ENCODE measurements at places on chromosomes 11 and 22. TPM values are rescaled to one million over a fixed set of nuclear protein-coding genes. Genes with fewer than 3 reads are reported as not detected.

DNA sequence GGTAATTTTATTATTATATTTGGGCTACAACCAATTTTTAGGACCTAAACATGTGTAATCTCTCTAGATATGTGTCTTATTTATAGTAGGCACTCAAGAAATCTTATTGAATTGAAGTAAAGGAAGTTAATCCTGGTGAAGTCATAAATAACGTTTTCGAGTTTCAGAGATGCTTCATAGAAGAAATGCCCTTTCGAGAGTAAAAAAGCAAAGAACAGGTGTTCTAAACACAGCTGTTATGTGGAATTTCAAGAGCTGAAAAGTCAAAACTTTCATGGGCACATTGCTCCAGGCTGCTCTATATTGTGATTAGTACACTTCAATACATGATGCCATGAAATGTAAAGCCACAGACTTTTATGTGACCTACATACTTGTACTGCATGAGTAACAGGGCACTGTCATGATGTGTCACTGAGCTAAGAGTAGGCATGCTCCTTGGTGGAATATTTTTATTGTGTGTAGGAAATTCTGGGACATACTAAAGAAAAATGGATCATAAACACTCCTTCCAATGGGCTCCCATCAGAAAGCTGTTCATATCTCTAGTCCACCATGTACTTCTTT lies 7.2 kb upstream of the ELMOD1 start:
- peaks cover 17% of the 10 kb centered on the region for H3K27me3 ChIP-seq
- peaks cover 5% of the 10 kb centered on the region for H3K36me3 ChIP-seq
- peaks cover 11% of the 10 kb centered on the region for H3K4me1 ChIP-seq
- DNase-seq: no peak

DNA sequence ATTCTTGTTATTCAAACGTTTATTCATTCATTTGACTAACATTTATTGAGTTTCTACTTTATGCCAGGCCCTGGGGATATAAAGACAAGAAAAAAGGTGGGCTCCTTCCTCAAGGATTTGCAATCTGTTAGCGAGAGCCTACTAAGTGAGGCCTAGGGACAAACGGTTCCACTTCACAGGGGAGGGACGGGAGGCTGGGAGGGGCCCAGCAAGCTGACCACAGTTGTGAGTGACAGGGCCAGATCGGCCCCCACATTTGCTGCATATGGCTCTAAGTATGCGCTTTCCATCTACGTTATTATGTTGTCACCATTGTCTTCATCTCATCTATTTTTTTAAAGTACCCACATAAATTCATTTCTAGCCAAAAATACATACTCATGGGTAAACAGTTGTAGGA lies 271.1 kb downstream of the BUD13 start:
- no peaks in the 10 kb centered on the region for H3K36me3 ChIP-seq
- H3K4me1 ChIP-seq: peaks cover 70% of the 10 kb centered on the region
- H3K27me3 ChIP-seq: peaks cover 27% of the 10 kb centered on the region

DNA sequence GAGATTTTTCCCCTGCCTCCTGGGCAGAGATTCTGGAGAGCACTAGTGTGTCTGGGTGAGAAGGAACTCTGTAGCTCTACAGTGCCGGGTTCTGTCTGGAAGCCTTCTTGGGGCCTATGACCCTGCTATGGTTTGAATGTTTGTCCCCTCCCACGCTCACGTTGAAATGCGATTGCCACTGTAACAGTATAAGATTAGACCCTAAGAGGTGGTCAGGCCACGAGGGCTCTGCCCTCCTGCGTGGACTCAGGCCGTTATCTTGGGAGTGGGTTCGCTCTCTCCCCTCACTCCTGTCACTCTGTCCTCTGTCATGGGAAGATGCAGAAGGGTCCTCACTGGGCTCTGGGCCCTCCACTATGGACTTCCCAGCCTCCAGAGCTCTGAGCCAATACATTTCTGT lies 3.5 kb downstream of the AP5B1 start:
- no peak for DNase-seq
- H3K27me3 ChIP-seq: peaks cover 8% of the 10 kb centered on the region
- H3K4me1 ChIP-seq: peaks cover 2% of the 10 kb centered on the region
- H3K4me3 ChIP-seq: no peak overlapping the region
- H3K36me3 ChIP-seq: no peaks in the 10 kb centered on the region
- no peak overlapping the region for H3K27ac ChIP-seq

GRCh38 chr11:4441515-4441914 lies 7.6 kb upstream of the OR52K2 start:
- no peak overlapping the region for H3K4me3 ChIP-seq
- H3K36me3 ChIP-seq: peaks cover 3% of the 10 kb centered on the region
- DNase-seq: no peak

GRCh38 chr11:68956142-68956541 lies 24.6 kb downstream of the MRGPRD start:
- no peak overlapping the region for H3K4me3 ChIP-seq
- no peaks in the 10 kb centered on the region for H3K36me3 ChIP-seq

GRCh38 chr11:29756871-29757270 lies 260.0 kb downstream of the KCNA4 start:
- H3K36me3 ChIP-seq: no peaks in the 10 kb centered on the region
- peaks cover 3% of the 10 kb centered on the region for H3K27me3 ChIP-seq
- H3K4me1 ChIP-seq: no peaks in the 10 kb centered on the region
- DNase-seq: no peak

CLMP gene
- 18.2 TPM for total RNA-seq

DNA sequence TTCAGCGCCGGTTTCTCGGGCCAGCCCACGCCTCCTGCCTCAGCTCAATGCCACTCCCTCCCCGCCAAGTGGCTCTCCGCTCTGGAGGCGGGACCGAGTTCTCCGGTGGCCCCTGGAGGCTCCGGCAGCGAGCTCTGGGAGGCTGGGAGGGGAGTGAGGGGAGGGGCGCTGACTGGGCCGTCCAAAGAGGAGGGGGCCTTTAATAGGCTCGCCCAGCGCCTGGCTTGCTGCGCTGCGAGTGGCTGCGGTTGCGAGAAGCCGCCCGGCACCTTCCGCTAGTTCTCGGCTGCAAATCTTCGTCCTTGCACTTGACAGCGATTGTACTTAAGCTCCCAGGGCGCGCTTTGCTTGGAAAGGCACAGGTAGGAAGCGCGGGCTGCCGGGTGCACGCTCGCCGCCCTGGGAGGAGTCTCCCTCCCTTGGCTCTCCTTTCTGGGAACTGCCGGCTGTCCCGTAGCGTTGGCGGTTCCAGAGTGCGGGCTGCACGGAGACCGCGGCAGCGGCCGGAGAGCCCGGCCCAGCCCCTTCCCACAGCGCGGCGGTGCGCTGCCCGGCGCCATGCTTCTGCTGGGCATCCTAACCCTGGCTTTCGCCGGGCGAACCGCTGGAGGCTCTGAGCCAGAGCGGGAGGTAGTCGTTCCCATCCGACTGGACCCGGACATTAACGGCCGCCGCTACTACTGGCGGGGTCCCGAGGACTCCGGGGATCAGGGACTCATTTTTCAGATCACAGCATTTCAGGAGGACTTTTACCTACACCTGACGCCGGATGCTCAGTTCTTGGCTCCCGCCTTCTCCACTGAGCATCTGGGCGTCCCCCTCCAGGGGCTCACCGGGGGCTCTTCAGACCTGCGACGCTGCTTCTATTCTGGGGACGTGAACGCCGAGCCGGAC lies at the start of gene ADAMTS15:
Gene ADAMTS15, plus strand, starts transcription at position 230 of the 894 bp plus-strand sequence. Its CDS starts 329 bp downstream, at position 559.
- peaks cover 85% of the 10 kb centered on the region for H3K27me3 ChIP-seq
- H3K4me1 ChIP-seq: peaks cover 10% of the 10 kb centered on the region
- no peaks in the 10 kb centered on the region for H3K36me3 ChIP-seq
- H3K27ac ChIP-seq: no peak within 1 kb of the TSS
- DNase-seq: peak; percentile 91

PIK3IP1 gene
- total RNA-seq: 1.6 TPM

- no peaks in the 10 kb centered on the region for H3K27me3 ChIP-seq
- DNase-seq: no peak
- H3K4me1 ChIP-seq: peaks cover 13% of the 10 kb centered on the region
Measured at GRCh38 chr11:122167100-122167499, 51.1 kb upstream of the BLID start.

GRCh38 chr11:121520243-121521144 lies 67.7 kb upstream of the SORL1-AS1 start:
- no peak overlapping the region for H3K4me3 ChIP-seq
- no peak for DNase-seq
- H3K27me3 ChIP-seq: no peaks in the 10 kb centered on the region
- no peaks in the 10 kb centered on the region for H3K4me1 ChIP-seq
- H3K27ac ChIP-seq: no peak overlapping the region
- H3K36me3 ChIP-seq: peaks cover 55% of the 10 kb centered on the region

DNA sequence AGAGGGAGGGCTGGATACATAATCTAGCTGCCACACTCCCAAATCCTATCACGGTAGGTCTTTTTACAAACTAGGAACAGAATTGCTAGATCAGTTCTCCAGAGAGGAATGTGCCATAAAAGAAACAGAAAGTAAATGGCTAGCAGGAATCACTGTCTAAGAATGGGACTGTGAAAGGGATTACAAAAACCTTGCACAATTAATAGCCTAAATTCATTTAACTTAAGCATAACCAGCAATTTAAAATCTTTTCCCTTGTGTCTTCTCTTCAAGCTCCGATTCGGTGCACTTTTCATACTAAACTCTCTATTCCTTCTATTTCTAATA lies 35.2 kb downstream of the APOL5 start:
- peaks cover 54% of the 10 kb centered on the region for H3K4me1 ChIP-seq
- peaks cover 6% of the 10 kb centered on the region for H3K36me3 ChIP-seq
- peak overlapping the region; percentile 56 for H3K27ac ChIP-seq
- H3K27me3 ChIP-seq: no peaks in the 10 kb centered on the region
- DNase-seq: no peak

GRCh38 chr11:74011360-74012073 lies 2.6 kb upstream of the UCP3 start:
- no peak for DNase-seq
- no peak overlapping the region for H3K27ac ChIP-seq
- no peak overlapping the region for H3K4me3 ChIP-seq
- no peaks in the 10 kb centered on the region for H3K27me3 ChIP-seq
- peaks cover 7% of the 10 kb centered on the region for H3K4me1 ChIP-seq

DNA sequence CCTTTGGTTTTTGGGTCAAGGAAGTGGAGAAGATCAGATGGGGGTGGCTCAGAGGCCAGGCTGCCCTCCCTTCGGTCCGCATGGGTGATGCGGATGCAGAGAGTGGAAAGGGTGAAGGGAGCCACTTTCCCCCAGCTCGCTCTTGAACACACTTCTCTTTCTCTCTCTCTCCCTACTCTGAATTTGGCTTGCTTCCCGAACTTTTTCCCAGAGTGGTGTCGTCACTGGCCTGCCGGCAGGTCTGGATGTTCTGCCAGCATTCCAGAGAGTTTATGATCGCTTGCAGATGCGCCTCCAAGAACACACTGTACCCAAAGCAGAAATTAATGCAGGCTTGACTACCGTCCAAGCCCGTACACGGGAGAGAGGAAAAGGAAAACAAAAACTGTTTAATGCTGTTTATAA lies 103.2 kb downstream of the ZBTB16 start:
- no peak overlapping the region for H3K27ac ChIP-seq
- peaks cover 40% of the 10 kb centered on the region for H3K4me1 ChIP-seq
- no peak for DNase-seq
- H3K36me3 ChIP-seq: no peaks in the 10 kb centered on the region
- no peak overlapping the region for H3K4me3 ChIP-seq
- no peaks in the 10 kb centered on the region for H3K27me3 ChIP-seq
